ENCODE measurements at places on chromosomes 6 and 20. TPM values are rescaled to one million over a fixed set of nuclear protein-coding genes. Genes with fewer than 3 reads are reported as not detected.

Gene MCCD1
- total RNA-seq, result not detected

Gene RIMS1
- total RNA-seq, result 1.2 TPM

Gene HLA-DQA2
- 2.8 TPM for total RNA-seq

Gene POU5F1
- total RNA-seq, result 1.0 TPM

Gene SYCP2L
- 1.00 TPM for total RNA-seq

Gene MAP3K4
- total RNA-seq, result 30.9 TPM

Gene TFAP2B
- not detected for total RNA-seq

DNA sequence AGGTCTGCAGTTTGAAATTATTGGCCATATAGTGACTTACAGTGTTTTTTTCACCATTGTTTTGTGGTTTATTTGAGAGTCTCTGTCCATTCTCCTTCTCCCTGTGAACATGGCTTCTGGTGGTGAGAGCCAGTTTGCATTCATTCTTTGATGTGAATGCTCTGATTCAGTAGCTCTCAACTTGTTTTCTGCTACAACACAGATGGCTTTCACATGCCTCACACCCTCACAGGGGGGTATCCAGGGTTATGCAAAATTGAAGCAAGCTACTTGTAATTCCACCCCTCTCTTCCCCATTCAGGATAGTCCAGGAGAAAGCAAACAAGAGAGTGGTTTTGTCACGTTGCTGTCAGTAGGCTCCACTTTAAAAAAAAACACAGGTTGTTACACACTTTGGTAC lies 55.6 kb downstream of the SLX4IP start:
- no peak for DNase-seq

- no peak for DNase-seq
These were observed 20.2 kb upstream of the ARFGEF2 start for GRCh38 chr20:48901326-48901725.

DNA sequence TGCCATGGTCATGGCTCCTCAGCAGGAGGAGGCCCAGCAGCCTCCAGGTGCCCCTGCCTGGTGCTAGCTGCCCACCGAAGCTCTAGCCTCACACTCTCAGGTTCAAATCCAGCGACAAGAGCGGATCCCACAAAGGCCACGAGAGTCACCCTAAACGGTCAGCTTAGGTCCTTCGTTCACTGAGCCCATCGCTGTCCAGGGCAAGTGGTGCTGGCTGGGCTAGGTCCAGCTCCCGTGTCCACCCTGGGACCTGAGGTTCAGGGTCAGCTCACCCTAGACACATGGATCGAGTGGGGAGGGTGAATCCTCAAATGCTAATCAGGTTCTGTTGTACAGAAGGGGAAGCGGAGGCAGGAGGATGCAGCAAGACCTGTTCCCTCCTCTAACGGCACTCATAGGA lies 171.9 kb upstream of the SULF2 start:
- DNase-seq, result no peak

DNA sequence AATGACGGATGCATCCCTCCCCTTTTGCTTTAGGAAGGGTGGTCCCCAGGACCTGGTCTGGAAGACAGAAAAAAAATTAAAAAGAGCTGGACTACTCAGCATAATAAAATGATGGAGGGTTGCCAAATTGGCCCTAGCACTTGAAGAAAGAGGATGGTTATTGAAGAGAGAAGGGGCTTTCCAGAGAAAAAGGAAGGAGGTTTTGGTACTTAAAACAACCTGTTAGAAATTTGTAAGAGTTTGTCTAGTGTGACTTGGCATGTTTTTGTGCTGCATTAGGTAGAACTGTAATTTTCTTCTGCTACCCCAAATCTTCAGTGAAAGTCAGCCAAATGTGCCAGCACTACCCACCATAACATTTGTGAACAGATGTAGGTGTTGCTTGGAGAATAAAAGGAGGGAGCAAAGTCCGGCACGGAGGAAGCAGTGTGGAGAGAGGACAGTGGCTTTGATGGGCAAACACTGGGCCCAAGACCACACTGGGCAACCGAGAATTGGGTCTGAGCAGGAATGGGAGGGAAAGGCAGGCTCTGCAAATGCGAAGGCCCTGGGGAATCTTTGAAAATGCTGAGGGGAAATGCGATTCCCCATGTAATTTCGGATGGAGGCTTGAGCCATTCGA lies 160.9 kb downstream of the QRSL1 start:
- DNase-seq, result no peak

- DNase-seq, result no peak
These were observed 344.5 kb downstream of the KIF16B start for GRCh38 chr20:16228722-16229121.

- DNase-seq, result no peak
These were observed 146.4 kb downstream of the AKAP7 start for GRCh38 chr6:131281471-131282270.

GRCh38 chr20:31673943-31674463 lies 36.3 kb downstream of the COX4I2 start:
- DNase-seq, result no peak

- DNase-seq, result no peak
These were observed 106.8 kb upstream of the HS3ST5 start for GRCh38 chr6:114449659-114450058.

- DNase-seq, result peak; percentile 99
These were observed at the start of gene PARD6B for GRCh38 chr20:50731055-50731929. Gene PARD6B (plus strand): TSS chr20:50731580. CDS start chr20:50731787, 207 bp downstream.

DNA sequence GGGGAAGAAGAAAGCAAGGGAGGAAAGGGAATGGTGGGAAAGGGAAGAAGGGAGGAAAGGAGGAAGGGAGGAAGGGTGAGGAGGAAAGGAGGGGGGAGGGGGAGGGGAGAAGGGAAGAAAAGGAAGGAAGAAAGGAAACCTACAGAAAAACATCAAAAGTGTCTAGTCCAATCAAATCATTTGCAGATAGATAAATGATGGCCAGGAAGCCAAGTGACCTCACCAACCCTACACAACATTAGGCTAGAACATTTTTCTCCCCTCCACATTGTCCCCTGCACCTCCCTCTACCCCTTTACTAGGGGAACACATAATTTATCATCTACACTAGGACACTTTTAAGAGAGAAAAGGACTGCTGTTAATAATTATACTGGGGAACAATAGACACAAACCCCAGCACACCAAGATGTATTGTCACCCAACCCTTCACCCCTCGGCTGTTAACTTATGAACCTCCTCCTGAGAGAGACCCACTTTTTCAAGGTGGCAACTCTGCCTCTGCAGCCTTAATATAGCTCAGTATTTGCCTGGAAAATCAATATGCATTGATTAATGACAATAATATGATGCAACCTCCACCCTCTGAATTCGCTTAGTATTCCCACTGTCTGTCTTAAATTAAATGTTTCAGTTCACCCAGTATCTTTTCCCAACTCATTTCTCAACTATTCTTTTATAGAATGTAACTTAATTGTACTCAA lies 231.2 kb downstream of the PTPRT start:
- no peak for DNase-seq

GRCh38 chr6:125983246-125983945 lies 2.9 kb upstream of the TRMT11 start:
- no peak for DNase-seq

GRCh38 chr6:136333824-136334464 lies 44.3 kb upstream of the BCLAF1 start:
- DNase-seq, result no peak

DNA sequence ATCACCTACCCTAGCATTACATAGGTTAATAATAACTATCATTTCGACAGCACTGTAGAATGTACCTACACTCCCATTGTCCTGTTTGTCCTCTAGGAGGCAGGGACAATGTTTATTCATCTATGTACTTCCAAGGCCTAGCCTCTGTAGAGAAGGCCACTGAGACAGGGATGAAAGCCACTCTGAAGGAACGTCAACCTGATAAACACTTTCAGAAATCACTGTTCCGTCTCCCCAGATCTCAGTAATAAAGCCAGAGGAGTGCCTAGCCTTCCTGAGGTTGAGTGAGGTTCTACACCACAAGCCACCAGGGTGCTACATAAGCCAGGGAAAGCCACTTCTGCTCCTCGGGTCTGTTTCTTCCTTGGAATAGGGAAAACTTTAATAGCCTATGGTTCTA lies 44.8 kb downstream of the POPDC3 start:
- DNase-seq, result no peak

DNA sequence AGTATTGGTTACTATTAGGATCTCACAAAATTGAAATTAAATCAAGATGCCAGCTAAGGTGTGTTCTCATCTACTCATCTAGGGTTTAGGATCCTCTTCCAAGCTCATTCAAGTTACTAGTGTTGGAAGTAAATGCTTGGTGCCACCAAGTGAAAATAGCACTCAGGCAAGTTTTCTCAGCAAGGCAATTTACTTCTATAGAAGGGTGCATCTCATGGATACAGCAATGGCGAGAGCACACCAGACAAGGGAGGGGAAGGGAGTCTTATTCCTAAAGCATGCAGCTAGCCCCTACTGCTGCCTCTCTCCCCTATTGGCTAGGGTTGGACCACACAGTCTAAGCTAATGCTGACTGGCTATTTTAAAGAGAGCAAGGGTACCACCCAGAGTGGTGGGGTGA lies 23.0 kb upstream of the FAM8A1 start:
- no peak for DNase-seq

- no peak for DNase-seq
These were observed 300.7 kb downstream of the TENT5A start for GRCh38 chr6:81451787-81452186.

GRCh38 chr20:51165131-51165530 lies 142.2 kb upstream of the KCNG1 start:
- DNase-seq, result no peak

GRCh38 chr20:25274481-25274880 lies 26.6 kb downstream of the PYGB start:
- peak; percentile 74 for DNase-seq

- DNase-seq, result no peak
These were observed 22.5 kb downstream of the STAU1 start for GRCh38 chr20:49165611-49166010.

DNA sequence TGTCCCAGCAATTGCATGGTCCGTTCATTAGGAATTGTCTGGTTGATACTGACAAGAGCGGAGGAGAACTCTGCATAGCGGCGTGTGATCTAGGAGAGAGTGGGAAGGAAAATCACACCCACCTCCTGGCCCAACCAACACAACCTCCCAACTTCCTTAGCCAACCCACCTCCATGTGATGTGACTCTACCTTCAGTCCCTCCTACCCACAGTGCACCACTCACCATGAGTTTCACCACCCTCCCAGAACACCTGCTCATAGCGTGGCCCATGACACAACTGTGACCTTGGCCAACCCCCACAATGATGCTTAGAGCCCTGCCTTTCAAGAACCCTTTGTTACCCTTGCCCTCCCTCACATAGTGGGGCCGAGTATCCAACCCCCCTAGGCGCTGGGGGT lies 7.7 kb downstream of the VPS52 start:
- DNase-seq, result no peak

DNA sequence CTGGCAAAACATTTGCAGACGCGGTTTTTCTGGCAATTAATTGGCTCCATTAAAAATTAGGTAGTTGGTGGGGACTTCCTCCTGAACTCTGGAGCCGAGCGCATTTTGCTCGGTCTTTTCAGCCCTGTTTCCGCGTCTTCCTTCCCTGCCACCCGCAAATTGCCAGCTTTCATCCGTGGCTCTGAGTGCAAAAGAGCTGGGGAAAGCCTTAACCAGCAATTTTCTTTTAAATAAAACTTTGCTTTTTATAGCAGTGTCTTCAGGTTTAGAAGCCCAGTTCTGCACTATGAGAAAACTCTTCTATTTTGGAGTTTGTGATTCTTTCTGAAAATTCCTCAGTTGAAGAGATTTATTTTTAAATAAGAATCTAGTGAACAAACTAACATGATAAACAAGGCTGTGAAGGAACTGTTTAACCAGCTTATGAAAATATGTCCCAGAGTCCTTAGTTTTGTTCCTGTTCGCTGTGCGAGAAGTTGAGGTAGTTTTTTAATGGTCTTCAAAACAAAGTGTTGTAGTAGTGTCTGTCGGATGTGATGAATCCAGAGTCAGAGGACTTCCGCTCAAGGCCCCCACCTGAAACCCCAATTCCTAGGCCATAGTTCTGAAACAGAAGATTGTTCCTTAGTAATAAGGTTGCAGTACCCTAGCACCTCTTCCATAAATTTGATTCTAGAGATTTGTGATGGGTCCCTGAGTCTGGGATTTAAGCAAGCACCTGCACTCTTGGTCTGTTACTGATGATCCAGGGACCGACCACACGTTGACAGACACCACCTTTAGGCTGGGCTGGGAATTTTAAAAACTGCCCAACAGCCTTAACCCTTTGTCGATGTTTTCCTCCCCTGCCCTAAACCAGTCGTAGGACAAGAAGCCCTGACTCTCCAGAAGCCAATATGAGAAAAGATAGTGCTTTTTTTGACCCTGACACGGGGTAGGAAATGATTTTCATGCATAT lies 950 bp downstream of the KCTD20 start:
- DNase-seq, result no peak

- no peak for DNase-seq
These were observed 215.2 kb downstream of the NFATC2 start for GRCh38 chr20:51327251-51327841.

Measured in cardiac septum (tissue), 1 donor.